ENCODE measurements at places on chromosomes 5 and 9.
A peak's percentile ranks its signal among the peaks of the same experiment; 100 is the strongest.

GRCh38 chr5:54108136-54108535 is 202.2 kb downstream of the ARL15 start:
- DNase-seq = no peak

DNA sequence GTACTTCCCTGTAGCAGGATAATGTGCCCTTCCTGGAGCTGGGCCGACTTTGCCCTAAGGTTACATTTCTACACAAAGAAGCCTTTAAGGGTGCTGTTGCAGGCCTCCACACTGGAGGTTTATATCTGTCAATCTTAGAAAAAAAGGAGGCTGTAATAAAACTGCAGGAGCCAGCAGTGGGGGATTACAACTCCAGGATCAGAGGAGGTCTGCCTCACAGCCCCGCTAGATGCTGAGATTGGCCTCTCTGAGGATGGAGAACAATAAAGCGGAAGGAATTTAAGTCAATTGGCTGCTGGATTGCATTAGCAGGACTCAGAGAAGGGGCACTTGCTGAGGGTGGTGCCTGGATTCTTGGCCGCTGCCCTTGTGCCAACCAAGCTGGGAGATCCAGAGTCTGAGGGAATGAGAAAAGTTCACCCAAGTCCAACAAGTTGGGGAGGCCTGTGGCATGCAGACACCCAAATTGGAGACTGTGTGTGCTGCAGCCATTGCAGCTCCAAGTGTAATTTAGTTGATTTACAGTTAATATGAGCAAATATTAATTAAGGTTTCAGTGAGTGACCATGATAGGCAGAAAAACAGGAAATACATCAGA is 99.0 kb upstream of the SSBP2 start:
- DNase-seq = no peak

DNA sequence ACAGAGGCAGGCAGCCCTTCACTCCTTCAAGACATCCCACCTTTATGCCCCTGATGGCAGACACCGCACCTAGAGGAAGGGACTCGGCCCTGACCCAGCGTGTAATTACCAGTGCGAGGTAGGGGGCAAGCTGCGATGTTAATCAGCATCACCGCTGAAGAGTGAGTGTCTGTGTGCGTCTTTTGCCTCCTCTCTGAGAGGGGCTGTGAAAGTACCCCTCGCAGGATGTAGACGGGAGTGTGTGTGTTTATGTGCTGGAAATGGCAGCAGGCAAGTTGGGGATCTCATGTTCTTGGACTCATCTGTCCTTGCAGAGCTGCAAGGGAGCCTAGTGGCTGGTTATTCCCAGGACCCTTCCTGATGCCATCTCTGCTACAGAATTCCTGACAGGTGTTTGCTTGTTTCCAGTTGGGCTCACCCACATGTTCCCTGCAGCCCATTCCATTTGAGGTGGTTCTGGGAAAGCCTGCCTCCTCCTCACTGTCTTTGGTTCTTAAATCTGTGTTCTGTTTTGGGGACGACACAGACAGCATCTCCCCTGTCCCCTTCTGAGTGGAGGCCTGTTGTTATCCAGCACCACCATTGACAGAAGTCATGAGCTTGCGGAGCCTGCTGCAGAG is 70.5 kb downstream of the ZNF618 start:
- no peak for DNase-seq

- peak; percentile 62 for DNase-seq
Observed at GRCh38 chr9:118882684-118883083, 486.6 kb downstream of the BRINP1 start.

- DNase-seq = peak; percentile 16
Observed at GRCh38 chr5:66742083-66742895, 146.1 kb downstream of the MAST4 start.

DNA sequence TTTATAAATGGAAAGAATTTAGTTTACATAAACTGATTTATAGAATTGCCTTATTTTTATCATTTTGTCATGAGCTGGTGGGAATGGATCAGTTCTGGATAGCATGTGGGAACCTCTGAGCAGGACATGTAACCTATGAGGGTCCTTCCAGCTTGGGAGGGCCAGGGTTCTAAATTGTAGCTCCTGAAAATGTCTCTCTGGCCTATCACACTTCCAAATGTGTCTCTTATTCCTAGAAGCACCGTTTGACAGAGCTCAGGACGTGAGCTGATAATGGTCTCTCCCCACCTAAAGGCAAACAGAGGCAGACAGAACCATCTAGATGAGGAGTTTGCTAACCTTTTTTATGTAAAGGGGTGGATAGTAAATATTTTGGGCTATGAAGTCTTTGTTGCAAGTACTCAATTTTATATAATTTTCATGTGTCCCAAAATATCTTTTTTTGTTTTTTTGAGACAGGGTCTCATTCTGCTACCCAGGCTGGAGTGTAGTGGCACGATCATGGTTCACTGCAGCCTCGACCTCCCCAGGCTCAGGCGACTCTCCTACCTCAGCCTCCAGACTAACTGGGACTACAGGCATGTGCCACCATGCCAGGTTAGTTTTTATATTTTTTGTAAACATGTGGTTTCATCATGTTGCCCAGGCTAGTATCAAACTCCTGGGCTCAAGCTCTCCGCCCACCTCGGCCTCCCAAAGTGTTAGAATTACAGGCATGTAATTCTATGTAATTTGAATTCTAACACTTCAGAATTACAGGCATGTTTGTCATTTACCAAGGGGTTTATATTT is 4.0 kb downstream of the TRAF1 start:
- DNase-seq = no peak

- DNase-seq = peak; percentile 39
Observed at GRCh38 chr5:115850744-115851416, 9.1 kb downstream of the AP3S1 start.

DNA sequence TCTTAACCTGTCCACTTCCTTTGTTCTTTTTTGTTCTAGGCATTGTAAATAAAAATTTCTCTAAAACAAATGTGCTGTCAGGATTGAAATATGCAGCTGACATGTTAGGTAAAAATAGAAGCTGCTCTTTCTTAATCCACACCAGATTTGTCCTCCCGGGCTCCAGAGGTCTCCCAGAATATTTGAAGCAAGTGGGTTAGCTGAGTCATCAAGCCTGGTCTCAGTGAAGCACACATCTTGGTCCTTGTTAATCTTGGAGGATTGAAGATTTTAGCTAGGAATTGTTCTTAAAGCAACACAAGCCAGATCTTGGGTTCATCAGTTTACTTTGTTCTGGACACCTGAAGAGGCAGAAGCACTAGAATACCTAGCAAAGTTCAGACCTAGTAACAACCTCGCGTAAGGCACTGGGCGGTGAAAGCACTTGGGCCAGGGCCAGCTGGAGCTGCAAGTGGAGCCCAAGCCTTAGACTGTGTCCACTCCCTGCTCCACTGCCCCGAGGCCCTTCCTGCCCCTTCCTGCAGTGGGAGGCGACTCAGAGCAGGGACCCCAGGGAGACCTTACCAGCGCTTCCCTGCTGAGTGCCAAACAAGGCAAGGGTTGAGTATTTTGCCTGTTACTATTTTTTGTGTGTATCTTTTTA is 36.5 kb downstream of the HABP4 start:
- no peak for DNase-seq

GRCh38 chr9:22285066-22285465 is 161.6 kb upstream of the DMRTA1 start:
- DNase-seq = no peak
